ENCODE measurements at places on chromosomes 5 and 9. TPM values are rescaled to one million over a fixed set of nuclear protein-coding genes. Genes with fewer than 3 reads are reported as not detected.

GRCh38 chr5:54867310-54867944 is 118.0 kb downstream of the ESM1 start:
- no peaks in the 10 kb centered on the region for H3K4me1 ChIP-seq
- DNase-seq = no peak

DNA sequence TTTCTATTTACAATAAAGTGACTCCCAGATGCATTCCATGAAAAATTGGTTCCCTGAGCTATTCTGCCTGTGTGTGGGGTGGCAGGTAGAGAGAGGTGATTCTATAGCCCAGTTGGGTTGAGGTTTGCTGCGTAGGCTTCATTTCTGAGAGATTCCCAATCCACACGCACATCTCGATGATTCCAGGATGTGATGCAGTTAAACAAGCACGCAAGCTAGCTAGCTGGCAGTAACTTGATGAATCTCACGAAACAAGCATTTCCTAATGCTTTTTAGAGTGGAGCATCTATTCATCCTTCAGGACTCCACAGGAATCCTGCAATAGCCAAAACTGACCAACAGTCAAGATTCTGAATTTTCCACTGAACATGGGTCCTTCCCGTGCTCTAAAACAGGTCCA is 43.8 kb upstream of the CER1 start:
- H3K27ac ChIP-seq = no peak overlapping the region
- DNase-seq = no peak
- H3K4me3 ChIP-seq = no peak overlapping the region
- H3K36me3 ChIP-seq = no peaks in the 10 kb centered on the region
- H3K4me1 ChIP-seq = no peaks in the 10 kb centered on the region
- H3K27me3 ChIP-seq = no peaks in the 10 kb centered on the region

The NDUFB6 gene
- 33.8 TPM for total RNA-seq

GRCh38 chr9:120383999-120384924 is 195.7 kb downstream of the CDK5RAP2 start:
- H3K4me3 ChIP-seq = no peak overlapping the region
- no peaks in the 10 kb centered on the region for H3K4me1 ChIP-seq

- H3K36me3 ChIP-seq = no peaks in the 10 kb centered on the region
- peak; percentile 70 for DNase-seq
- peak within 1 kb of the TSS; percentile 46 for H3K4me3 ChIP-seq
- peak within 1 kb of the TSS; percentile 74 for H3K27ac ChIP-seq
- no peaks in the 10 kb centered on the region for H3K4me1 ChIP-seq
These were observed at the start of gene S1PR3 for GRCh38 chr9:88991066-88992034. Gene S1PR3, plus strand, starts transcription at chr9:88991468. Its CDS starts 9,733 bp downstream, at chr9:89001201.

Measured in uterus (tissue), 4 donors.